ENCODE measurements at places on chromosomes 13 and 19. TPM values are rescaled to one million over a fixed set of nuclear protein-coding genes. Genes with fewer than 3 reads are reported as not detected.

The SHC2 gene
- total RNA-seq = 0.32 TPM

The GARIN5A gene
- total RNA-seq = 0.23 TPM

The CEACAM3 gene
- total RNA-seq = not detected

The COX7A1 gene
- total RNA-seq = not detected

DNA sequence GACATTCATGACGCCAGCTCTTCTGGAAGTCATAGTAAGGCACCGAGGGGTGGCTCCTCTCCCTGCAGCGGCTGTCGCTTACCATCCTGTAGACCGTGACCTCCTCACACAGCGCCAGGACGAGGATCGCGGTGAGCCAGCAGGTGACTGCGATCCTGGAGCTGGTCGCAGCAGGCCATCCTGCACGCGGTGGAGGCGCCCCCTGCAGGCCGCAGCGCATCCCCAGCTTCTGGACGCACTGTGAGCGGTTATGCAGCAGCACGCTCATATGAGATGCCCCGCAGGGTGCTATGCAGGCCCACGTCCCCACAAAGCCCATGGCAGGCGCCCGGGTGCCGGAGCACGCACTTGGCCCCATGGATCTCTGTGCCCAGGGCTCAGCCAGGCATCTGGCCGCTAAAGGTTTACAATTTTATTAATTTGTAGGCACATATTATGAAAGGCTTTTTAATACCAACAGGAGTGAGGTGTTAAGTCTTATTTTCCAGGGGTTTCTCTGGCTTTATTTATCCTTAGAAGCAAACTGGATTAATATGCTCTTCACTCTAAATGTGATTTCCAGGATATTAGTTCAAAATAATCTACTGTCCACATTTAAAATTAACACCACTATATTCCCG lies 35.6 kb upstream of the PSPC1 start:
- DNase-seq = no peak

DNA sequence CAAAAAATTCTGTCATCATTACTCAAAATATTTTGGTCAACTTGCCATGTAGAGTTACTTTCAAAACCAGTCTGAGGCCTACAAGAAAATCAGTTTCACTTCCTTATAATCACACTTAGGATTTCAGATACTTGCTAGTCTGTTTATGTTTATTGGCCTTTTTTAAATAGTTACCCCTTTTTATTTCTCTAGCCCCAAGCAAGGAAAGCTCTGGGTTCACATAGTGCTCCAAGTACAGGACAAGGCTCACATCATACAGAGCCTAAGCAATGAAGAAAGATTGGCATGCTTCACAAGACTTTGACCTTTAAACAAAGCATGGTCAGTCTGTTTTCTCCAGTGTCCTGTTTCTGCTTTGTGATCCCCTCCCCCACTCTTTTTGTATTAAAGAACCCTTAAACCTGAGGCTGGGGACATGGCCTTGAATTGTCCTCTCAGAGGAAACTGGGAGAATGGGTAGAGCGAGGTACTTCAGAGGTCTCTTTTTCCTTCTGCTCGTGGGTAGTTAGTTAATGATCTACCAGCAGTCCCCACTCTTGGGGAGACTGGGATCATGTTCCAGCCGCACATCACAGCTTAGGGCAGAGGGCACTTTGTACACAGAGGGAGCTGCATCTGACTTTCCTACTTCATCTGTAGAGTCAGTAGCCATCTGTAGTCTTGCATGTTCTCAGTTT lies 30.7 kb downstream of the CEACAM1 start:
- DNase-seq = no peak

DNA sequence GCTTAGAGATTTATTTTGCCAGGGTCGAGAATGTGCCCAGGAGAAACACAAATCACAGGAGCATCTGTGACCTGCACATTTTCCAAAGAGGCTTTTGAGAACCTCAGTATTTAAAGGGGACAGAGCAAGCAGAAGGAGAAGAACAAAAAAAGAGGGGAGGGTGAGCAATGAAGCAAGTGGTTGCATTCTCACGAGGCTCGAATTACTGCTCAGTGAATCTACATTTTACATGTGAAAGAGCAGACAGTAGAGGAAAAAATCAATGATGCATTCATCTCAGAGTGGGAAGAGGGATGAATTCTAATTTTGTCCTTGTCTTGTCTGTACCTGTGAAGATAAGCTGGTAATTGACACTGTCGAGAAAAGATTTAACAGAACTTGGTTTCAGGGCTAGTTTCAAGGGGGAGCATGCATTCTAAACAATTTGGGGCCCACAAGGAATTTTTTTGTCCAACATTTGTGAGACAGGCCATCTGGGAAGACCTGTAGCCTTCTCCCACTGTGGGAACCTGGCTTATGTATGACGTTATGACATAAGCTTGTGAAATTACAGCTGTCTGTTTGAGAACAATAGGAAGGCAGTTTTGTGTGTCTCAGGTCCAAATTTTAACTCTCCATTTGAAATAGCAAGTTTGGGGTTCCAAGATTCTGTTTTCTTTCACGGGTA lies 855.1 kb downstream of the SLITRK5 start:
- no peak for DNase-seq

GRCh38 chr13:48156466-48156865 lies 61.6 kb upstream of the MED4 start:
- peak; percentile 17 for DNase-seq

DNA sequence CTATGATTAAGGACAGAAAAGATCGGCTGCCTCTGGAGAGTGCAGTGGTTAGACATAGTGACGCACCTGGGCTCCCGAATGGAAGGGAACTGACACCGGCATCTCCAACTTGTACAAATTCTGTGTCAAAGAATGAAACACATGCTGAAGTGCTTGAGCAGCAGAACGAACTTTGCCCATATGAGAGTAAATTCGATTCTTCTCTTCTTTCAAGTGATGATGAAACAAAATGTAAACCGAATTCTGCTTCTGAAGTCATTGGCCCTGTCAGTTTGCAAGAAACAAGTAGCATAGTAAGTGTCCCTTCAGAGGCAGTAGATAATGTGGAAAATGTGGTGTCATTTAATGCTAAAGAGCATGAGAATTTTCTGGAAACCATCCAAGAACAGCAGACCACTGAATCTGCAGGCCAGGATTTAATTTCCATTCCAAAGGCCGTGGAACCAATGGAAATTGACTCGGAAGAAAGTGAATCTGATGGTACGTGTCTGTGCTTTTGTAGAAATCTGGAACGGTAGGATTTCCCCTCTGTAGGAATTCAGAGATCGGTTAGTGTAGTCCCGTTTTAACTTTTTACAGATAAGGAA lies 16.9 kb downstream of the ERCC5 start:
- no peak for DNase-seq

- no peak for DNase-seq
Observed at GRCh38 chr13:50460358-50460757, 383.1 kb downstream of the DLEU7 start.

All from LHCN-M2 (cell line).